ENCODE measurements at places on chromosomes 3 and 15.
A peak's percentile ranks its signal among the peaks of the same experiment; 100 is the strongest.

DNA sequence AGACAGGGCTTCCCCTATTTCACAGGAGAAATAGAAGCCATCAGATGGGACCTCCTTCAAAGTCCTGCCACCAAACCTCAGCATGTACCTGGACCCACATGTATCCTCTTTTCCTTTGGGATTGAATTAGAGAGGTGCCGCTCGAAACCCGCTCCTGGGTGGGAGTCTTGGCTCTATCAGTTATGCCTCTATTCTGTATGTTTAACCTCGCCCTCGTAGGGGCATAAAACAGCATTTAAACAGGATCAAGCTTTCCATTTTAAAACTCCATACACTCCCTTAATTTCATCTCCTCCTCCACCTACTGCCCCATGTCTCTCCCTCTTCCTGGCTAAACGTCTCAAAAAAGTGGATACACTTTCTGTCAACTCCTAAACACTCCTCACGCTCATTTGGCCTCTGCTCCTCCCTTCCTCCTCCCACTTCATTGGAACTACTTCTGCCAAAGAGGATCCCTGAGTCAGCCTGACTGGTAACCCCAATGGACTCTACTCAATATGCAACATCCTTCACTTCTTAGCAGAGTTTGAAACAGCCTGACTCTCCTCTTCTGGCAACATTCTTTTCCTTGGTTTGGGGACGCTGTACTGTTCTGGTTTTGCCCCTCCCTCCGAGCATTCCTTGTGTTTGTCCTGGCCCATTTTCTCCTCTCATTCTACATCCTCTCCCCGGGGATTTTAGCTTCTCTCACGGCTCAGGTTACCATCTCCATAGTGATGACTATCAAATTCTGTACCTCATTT, 23.0 kb upstream of the MUC20 start:
- DNase-seq: no peak

- no peak for DNase-seq
Measured at GRCh38 chr3:25306066-25306465, 122.0 kb upstream of the RARB start.

GRCh38 chr3:192642651-192643050, 84.7 kb downstream of the FGF12 start:
- no peak for DNase-seq

- DNase-seq: peak; percentile 32
Measured at GRCh38 chr15:44194323-44195150, 534 bp downstream of the FRMD5 start.

GRCh38 chr3:48896936-48897335, 1.7 kb downstream of the SLC25A20 start:
- DNase-seq: no peak

DNA sequence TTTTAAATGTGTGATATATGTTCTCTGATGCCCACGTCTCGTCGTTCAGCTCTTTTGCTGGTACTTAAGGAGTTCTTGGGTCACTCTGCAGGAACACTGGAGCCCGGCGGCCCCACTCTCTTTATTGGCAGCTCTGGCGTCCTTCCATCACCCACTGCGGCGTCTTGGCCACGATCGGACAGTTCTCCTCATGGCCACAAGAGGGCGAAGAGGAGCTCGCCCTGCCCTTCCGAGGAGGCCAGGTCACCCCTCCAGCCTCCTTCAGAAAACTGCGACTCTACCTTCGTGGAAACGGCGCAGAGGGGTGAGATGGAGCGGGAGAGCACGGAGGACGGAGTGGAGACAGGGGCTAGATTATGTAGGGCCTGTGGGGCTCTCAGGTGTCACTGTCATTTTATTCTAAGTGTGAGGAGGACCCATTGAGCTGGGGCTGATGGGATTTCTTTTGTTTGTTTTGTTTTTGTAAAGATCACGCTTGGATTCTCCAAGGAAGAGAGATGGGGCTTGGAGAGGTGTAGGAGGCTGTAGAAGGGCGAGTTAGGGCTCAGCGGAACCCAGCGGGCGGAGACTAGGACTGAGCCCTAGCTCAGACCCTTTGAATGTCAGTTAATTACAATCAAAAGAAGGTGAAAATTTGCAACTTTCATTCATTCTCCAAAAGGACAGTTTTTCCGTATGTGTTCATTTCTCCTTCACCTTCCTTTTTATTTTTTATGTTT, 28.0 kb upstream of the GABRA5 start:
- DNase-seq: no peak

DNA sequence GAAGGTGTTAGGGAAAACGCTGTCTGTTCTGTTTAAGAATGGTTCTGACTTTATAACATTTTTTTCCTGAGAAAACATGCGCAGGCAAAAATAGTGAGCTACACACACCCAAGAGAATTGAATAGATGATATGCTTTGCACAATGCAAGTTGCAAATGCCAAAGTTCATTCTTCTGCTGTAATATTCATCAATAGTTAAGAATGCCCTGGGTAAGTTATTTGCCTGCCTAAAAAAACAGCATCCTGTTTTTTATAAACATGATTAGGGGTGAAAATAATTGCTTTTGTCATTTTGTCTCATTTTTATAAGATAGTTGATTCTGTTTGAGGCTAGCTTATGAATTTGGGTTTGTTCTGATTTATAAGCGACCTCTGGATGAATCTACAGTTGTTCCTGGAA, 99.4 kb downstream of the DTWD1 start:
- no peak for DNase-seq

DNA sequence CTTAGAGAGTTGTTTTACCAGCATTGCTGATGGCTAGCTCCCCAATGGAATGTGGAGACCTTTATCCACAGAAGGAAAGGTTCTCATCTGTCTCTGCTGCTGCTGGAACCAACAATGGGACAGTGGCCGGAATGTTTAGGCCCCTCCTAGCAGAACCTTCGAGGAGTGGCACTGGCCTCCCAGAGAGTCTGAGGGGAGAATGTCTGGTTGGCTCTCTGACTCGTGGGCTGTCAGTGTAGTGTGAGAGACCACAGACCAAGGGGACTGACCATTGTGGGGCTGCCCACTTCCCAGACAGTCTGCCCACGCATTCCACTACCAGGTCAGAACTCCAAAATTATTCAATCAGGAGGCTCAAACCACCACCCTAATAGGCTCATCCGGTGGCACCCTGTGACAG, 5.1 kb downstream of the RASL12 start:
- DNase-seq: no peak

GRCh38 chr3:65857327-65857726, 181.4 kb downstream of the MAGI1 start:
- DNase-seq: no peak

DNA sequence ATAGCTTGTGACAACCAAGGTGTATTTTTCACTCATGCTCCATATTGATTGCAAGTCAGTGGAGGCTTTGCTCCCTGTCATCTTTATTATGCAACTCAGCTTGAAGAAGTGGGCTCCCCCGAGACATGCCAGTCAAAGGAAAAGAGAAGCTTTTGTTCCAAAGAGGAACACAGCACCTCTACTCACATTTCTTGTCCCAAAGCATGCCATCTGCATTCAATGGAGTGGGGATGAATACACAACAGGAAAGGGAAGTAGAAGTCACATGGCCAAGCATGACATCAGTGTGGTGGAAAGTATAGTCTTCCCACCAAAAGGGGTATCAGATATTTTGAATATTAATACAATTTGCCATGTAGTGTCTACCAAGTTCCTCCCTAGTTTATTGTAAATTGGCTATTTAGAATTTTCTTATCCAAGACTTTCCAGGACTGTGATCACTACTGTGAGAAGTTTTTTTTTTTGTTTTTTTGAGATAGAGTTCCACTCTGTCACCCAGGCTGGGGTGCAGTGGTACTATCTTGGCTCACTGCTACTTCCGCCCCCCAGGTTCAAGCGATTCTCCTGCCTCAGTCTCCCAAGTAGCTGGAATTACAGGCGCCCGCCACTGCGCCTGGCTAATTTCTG, 114.5 kb downstream of the GMPS start:
- DNase-seq: no peak

DNA sequence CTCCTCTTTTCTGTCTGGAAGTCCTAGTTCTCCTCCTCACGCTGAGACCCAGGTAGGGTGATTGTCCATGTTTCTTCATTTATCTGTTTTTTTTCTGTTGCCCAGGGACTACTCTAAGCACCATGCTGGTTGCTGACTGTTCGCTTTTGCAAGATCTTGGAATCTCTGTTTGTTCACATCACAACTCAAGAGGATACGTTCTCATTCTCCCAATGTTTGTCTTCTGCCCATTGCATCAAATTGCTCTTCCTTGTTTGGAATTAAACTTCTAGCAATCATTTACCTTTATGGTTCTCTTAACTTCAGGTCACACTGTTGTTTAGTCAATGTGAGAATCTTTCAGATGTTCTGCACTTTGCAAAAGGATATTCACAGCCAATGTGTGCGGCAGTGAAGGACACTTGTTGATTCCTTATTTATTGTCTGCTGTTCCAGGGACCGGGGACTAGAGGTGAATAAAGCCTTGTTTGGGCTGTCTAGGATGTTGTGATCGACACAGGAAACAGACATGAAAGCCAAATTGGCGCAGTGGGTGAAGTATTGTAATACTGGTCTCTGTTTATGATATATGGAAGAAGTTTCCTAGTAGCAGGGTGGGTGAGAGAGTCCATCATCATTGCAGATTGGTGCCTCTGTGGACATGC, 24.5 kb downstream of the LPP start:
- DNase-seq: no peak

DNA sequence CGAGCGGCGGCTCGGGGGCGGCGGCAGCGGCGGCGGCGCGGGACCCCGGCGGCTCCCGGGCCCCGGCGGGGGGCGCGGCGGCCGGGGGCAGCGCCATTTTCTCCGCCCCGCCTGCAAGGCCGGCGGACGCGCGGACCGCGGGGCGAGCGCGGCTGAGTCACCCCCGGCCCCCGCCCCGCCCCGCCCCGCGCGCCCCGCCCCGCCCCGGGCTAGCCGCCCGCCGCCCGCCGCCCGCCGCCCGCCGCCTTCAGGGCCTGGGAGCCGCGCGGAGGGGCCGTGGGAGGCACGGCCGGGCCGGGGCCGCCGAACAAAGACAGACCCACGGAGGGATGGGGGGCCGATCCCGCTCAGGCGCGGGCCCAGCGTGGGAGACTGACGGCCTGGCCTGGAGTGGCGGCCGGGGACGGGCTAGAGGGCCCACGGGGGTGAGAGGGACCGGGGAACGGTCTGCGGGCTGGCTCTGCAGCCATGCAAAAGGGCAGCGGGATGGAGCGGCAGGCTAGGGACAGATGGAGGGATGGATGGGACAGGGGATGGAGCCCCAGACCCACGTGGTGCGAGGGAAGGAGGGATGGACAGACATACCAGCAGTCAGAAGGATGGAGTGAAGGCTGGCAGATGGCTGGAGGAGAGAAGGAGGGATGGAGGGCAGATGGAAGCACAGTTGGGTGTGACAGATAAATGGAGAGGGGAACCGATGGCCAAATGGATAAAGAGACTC, at the start of gene EIF4E3:
Gene EIF4E3 (minus strand): TSS at position 132 of the 721 bp plus-strand sequence. CDS start 35 bp downstream, at position 97.
- DNase-seq: no peak
